ENCODE measurements at places on chromosomes 13 and 19.

- no peak for DNase-seq
These were observed 1.7 kb upstream of the ZNF865 start for GRCh38 chr19:55603581-55604292.

DNA sequence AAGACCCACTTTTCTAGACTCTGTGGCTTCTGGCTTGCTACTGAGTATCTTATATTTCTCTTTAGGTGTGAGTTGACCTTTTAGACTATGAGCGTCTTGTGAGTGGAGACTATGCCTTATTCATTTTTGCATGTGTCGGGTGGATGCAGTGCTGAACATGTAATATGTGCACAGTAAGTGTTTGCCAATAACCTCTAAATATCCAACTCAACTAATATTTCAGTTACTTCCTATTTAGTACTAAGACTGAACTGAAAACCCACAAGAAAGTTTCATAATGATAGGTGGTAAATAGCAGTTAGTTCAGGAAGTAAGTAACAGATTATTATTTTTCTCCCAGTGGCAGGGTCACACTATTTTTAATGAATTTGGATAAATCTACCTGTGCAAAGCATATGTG lies 269.3 kb downstream of the KCNRG start:
- no peak for DNase-seq

DNA sequence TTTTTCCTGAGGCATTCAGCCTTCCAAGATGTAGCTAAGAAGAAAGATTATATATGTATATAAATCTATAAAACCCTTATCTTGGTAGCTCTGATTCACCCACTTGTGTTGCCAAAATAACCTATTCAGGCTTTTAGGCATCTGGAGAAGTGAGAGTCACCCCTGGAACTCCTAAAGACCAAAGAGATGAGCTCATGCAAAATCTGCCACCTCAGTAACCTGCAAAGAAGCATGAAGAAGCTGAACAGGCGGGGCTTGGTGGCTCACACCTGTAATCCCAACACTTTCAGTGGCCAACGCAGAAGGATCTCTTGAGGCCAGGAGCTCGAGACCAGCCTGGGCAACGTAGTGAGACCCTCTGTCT lies 393.7 kb downstream of the FOXO1 start:
- peak; percentile 32 for DNase-seq

- DNase-seq: no peak
These were observed 6.2 kb downstream of the CAB39L start for GRCh38 chr13:49437705-49438104.

GRCh38 chr13:110506859-110507566 lies 54.5 kb downstream of the RAB20 start:
- peak; percentile 87 for DNase-seq

GRCh38 chr13:58081301-58081820 lies 449.8 kb downstream of the PCDH17 start:
- no peak for DNase-seq

DNA sequence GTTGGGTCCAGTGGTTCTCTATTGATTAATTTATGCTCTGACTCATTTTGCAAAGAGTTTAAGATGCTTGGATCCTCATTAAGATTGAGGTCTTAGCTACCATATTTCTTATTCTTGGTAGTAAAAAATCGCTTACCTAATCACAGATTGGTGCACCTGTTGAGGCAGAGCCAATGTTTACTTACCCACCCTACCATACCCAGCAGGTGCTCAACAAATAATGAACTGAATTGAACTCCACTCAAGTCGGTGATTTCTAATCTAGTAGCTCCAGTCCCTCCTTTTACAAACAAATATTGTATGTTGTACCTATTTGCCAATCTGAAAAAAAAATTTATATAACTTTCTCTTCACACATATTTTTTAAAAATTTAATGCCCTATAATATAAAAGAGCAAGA lies 361.0 kb downstream of the FGF14 start:
- DNase-seq: no peak

DNA sequence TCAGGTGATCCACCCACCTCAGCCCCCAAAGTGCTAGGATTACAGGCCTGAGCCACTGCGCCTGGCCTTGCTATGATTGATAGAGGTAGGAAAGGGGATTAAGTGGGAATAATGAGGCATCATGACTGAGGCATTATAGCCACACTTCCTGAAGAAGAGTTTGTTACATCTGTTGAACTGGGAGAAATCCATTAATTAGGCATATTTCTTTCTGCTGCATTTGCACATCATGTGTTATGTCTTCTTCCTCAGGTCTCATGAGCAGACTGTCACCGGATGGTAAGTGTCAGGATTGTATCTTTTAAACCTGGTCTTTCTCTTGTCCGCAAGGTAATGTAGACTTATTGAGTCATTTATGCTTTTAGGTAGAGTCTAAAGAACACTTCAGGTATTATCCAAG lies 12.2 kb downstream of the EDDM13 start:
- DNase-seq: no peak

DNA sequence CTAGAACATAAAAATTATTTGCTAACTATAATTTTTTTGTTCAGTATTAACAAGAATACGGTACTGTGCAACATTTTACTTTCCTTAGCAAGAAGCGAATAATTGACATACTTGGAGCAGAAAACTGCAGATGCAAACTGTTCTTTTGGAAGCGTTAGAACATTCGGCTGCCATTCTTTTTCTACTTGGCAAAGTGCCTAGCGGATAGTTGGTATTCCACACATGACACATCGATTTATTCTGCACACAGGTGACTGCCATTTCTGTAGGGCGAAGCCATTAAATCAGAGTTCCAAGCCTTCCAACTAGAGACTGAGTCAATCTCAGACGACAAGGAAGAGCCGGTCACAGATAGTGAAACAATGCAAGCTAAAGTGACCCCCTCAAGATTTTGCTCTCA lies 117.4 kb downstream of the TRPC4 start:
- DNase-seq: no peak

GRCh38 chr13:60167121-60167520 lies 3.4 kb upstream of the DIAPH3 start:
- DNase-seq: no peak

GRCh38 chr13:86858216-86858615 lies 813.0 kb upstream of the SLITRK5 start:
- DNase-seq: no peak

GRCh38 chr13:60334310-60334709 lies 62.7 kb upstream of the TDRD3 start:
- no peak for DNase-seq

DNA sequence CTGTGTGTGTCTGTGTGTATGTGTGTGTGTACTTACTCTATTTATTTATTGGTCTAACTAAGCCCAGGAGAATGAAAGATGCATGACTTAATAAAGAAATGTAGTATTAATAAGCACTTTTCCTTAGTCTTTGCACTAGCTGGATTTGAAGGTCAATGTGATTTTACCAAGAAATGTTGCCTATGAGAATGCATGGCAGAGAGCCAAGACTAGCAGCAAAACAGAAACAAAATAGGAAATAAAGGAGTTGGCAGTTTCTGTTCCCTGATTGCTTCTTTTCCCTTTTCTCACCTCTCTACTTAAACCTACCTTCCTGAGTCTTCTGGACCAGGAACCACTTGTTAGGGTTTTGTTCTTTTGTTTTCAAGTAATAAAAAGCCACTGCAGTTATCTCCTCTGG lies 286.1 kb downstream of the KCTD12 start:
- peak; percentile 74 for DNase-seq

GRCh38 chr13:97043302-97043701 lies 49.0 kb upstream of the OXGR1 start:
- DNase-seq: peak; percentile 97

DNA sequence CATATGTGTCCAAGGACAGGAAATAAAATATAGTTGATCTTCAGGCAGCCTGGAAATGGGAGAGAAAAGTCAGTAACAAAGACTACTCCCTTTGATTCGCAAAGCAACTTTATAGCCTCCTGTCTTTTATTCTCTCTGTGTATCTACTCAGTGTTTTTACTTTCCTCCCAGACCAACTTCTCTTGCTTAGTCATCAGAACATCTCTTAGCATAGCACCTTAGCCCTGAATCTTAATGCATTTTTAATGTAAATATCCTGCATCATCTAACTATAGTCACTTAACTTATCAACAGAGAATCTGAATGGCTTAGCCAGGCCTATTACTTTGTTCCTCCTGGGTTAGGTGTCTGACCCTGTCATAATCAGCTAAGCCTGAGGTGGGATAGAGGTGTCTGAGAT lies 238.2 kb downstream of the MAB21L1 start:
- DNase-seq: no peak

GRCh38 chr19:33152176-33152575 lies 20.3 kb downstream of the WDR88 start:
- peak; percentile 64 for DNase-seq

DNA sequence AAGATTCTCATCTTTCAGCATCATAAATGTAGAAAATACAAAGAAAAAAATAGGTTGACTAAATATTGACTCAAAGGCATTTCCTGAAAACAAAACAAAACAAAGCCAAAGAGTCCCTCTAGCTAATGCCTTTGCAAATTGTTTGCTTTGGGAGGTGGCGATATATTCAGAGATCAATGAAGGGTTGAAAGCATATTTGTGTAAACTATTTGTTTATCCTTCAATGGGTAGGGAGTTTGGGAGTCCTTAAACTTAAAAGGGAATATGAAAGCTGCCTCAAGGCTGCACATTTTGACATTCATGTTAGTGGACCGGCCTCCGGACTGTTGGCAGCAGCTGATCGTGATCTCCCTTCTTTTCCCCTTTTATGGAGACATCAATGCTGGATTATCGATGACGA lies 257.5 kb downstream of the ITGBL1 start:
- no peak for DNase-seq

- no peak for DNase-seq
These were observed 8.5 kb upstream of the UBE2L5 start for GRCh38 chr13:30413842-30414241.

- DNase-seq: peak; percentile 73
These were observed 15.4 kb upstream of the AP1M2 start for GRCh38 chr19:10602330-10603083.

- DNase-seq: no peak
These were observed 60.0 kb downstream of the FLT1 start for GRCh38 chr13:28434926-28435325.

DNA sequence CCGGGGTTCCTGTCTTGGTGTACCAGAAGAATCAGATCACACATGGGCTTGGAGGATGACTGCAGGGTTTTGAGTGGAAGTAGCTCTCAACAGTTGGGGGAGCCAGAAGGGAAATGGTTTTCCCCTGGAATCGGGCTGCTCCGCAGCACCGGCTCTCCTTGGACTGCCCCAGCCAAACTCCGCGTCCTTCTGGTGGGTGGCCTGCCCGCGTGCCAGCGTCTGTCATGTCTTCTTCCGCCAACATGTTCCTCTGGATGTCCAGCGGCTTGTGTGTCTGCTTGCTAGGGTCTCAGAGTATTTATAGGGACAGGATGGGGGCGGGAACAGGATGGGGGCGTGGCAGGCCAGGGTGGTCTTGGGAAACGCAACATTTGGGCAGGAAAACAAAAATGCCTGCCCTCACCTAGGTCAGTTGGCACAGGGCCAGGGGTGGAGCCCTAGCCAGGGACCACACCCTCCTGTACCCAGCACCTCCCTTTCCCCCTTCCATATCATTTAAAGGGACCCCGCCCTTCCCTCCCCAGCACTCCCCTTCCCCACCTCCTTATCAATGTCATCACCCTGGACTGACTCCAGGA lies 1.3 kb upstream of the ZNF30 start:
- no peak for DNase-seq

- no peak for DNase-seq
These were observed 56.6 kb downstream of the MAP4K1 start for GRCh38 chr19:38561053-38561606.

DNA sequence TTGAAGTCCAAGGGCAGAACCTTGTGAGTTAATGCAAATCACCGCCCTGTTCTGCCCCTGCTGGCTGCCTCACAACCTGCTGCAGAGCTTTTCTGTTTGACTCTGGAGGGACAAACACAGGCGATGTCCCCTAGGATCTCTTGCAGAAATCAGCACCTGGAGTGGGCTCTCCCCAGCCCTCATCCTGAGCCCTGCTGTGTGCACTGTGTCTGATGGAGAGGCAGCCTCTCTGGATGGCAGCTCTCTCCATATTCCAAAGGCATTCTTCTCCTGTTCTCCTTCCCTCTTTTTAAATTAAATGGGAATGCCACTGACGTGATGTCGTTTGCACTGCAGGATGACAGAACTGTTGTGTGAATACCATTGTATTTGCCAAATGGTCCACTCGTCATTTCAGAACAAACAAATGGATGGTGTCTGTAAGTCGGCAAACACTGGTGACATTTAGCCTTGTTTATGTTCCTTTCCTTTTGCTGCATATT lies 184.1 kb downstream of the ZNF536 start:
- no peak for DNase-seq

GRCh38 chr13:68345963-68346531 lies 1115.9 kb upstream of the PCDH9 start:
- no peak for DNase-seq

DNA sequence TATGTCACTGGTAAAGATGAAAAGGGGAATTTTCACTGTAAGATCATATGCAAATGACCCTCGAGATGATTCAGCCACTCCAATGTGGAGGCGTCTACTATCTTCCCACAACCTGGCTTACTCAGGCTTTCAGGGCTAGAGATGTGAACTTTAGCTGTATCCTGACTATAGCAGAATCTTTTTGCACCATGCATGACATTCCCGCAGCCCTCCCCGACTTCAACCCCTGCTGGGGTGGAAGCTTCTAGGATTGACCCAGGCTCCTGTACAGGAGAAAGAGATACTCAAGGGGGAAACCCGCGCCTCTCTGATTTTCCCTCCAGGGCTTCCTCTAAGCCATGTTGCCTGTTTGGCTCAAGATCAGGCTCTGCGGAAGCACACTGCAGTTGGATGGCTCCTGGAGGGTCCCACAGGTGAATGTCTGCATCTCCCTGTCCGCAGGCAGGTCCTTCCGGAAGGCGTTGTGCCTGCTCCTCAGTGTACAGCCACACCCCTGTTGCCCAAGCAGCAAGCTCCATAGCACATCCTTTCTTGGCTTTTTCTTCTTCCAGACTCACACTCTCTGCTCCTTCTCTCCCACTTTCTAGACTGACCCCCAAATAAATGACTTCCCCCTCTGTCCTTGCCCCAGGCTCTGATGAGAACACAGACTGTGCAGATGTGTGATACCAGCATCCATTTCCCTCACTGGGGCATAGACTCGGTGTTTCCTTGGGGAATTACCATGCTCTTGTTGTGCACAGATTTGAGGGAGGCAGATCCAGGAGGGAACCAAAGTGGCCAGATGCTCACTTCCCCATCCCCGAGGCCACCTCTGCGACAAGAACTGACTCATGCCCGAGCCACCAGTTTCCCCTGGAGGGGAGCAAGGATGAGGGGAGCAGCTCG lies 29.1 kb upstream of the POP4 start:
- DNase-seq: peak; percentile 13

DNA sequence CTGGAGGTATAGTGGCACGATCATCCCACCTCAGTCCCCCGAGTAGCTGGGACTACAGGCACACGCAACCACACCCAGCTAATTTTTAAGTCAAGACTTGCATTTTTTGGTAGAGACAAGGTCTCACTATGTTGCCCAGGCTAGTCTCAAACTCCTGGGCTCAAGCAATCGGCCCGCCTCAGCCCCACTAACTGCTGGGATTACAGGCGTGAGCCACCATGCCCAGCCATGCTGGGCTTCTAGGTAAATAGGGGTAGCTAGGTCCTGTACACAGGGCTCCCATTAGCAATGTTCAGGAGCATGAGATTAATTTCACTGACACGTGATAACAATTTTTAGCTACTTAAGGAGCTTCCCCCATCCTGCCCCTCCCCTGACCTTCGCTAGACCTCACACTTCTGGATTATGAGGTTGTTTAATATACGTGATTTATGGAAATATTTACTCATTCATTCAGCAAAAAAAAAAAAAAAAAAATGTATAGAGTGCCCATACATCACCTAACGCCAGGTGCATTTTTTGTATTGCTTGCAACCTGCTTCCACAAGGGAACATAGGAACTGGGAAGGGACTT lies 19.2 kb downstream of the TMEM272 start:
- DNase-seq: no peak

GRCh38 chr19:28456708-28457320 lies 756.1 kb downstream of the UQCRFS1 start:
- DNase-seq: no peak

Measured in choroid plexus epithelial cell (primary cell).